ENCODE measurements at places on chromosomes 7 and 10.

DNA sequence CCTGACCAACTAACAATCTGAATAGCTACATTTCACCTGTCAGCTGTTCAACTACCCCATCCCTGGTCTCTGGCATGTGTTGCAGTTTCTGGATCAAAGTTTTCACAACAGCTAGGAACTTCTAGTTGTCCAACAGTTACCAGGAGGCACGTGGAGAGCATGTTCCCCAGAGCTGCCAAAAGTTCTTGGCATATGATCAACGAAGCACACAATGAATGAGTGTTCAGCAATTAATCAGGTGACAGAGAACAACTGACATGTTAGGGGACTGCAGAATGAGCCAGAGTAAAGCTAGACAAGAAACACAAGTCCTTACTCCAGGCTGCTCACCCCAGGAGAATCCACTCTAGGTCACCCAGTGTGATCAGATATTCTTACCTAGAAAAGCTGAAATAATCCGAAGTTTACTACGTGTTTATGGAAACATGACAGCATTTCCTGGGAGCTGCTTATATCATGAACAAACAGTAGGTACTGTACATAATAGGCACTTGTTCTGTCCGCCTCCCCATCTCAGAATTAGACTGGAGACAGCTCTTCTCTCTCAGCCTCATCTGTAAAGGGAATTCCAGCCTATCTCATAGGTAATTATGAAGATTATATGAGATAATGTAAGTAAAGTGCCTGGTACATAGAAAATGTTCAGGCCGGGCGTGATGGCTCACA, 50.6 kb downstream of the ZNF438 start:
- no peak for DNase-seq

DNA sequence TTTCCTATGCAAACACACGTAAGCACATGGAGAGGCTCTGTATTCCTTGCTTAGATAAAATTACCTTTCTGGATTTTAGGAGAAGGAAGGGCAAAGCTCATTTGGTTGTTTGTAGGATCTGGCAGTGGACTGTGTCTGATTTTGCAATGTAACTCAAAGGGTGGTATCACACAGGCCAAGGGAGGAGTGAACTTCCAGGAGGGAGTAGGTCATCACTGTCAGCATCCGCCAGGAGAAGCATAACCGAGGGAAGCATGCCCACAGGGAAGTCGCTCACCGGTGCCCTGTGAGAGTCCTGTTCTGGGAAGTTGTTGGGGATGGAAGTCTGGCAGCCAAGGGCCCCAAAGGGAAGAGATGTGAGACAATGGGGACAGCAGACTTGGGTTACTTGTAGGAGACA, 74.4 kb downstream of the CFAP58 start:
- DNase-seq: no peak

GRCh38 chr7:128773604-128774003, 2.0 kb downstream of the OPN1SW start:
- DNase-seq: no peak

DNA sequence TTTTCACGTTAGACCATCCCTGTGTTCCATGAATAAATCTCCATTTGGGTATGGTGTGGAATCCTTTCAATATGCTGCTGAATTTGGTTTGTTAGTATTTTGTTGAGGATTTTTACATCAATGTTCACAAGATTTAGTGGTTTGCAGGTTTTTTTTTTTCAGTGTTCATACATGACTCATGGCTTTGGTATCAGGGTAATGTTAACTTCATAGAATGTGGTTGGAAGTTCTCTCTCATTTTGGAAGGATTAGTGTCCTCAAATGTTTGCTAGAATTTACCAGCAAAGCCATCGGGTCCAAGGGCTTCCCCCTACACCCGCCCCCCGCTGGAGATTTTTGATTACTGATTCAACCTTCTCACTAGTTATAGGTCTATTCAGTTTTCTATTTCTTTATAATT, 398.0 kb downstream of the NXPH1 start:
- DNase-seq: no peak

- DNase-seq: no peak
These were observed 29.6 kb upstream of the ABCB4 start for GRCh38 chr7:87505122-87505521.

DNA sequence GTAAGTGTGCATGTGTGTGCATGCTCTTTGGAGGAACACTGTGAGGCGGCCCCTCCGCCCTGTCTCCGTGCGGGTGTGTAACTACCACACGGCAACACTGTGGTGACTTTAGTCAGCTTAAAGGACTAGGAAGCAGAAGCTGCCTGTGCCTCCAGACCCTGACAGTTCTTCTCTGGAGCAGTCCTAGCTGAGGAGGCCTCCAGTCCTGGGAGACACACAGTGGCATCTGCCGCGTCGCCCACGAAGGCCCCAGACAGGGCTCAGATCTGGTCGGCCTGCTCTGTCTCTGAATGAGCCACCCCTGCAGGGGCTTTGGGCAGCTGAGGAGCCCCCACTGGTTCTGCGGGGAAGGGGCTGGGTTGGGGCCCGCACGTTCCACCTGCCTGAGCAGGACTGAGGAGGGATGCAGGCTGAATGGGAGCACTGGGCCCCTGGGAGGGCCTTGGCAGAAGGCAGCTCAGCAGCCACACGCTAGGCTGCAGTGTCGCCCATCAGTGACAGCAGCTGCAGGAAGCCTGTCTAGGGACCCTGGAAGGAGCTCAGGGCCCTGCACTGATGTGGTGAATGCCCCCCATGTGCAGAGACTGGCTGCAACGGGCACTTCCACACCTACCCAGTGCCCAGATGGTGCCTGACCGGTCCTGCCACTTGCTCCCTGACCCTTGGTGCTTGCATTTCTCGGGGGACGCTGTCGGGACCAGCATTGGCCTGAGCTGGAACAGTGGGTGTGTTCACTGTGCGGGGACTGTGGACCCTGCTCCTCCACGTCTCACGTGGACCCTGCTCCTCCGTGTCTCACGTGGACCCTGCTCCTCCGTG, 27.3 kb upstream of the KNDC1 start:
- DNase-seq: no peak

GRCh38 chr10:44439958-44440244, 55.0 kb upstream of the CXCL12 start:
- DNase-seq: no peak

DNA sequence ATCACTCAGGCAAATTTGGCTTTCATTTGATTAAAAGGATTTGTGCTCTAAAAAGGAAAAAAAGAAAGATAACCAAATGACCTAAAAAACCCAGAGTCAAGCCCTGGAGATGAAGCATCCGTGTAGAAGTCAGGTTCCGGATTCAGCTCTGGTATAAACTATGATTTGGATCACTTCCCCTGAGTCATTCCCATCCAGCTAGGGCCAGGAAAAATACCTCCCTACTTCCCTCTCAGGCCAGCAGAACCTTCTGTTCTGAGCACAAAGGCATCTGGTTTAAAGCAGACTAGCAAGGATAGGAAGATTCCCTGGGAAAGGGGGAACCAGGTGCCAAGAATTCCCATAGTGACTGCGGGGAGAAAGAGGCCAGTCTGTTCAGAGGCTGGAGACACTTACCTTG, 25.7 kb upstream of the NDST2 start:
- DNase-seq: no peak

- DNase-seq: no peak
These were observed 286.6 kb downstream of the SEMA3D start for GRCh38 chr7:84900215-84900614.

DNA sequence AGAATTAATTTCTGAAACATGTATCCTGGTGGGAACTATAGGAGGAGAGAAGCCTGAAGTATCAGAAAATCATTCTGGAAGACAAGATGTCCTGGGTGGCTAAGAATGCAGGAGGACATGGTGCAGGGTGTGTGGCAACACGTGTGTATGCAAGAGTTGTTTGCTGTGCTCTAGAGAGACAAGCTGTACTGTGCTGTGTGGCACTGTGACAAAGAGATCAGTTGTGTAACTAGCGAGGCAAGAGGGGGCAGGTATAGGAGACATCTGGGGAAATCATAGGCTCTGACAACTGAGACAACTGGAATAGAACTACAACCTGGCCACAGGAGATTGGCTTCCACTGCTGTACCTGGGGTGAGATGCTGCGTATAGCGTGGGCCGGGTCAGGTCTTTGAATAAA, 9.3 kb downstream of the ITGA8 start:
- no peak for DNase-seq

DNA sequence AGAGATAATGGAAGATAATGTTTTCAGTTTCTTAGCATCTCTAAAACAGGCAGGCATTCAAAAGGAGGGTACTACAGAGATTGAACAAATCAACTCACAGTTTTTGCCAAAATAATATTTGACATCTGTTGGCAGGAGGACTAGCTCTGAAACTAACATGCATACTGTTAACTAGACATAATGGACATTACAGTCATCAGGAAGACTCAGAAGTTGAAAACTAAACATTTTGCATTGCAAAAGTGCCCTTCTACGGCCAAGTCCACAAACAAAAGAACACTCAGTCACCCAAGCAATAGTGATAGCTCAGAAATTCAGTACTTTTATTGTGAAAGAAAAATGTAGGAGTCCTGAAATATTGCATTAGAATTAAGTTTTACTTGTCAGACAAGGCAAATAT, 399.0 kb downstream of the HGF start:
- no peak for DNase-seq

- DNase-seq: no peak
These were observed 117.2 kb downstream of the UBE2H start for GRCh38 chr7:129835569-129835968.

DNA sequence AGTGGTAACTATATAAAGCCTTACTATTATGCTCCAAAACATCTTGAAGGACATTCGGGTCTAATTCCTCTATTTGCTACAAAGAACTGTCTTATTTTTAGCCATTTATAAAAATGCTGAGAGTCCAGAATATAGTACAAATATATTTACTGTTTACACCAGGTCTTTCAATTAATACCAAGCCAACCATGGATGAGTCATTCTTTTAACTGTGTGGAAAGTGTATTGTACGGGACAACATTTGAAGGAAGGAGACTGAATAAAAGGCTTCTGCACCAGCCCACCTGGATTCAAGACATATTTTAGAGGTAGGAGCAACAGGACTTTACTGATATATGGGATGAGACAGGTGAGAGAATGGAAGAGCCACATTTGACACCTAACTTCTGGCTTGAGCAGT, 35.4 kb downstream of the MASTL start:
- DNase-seq: no peak

DNA sequence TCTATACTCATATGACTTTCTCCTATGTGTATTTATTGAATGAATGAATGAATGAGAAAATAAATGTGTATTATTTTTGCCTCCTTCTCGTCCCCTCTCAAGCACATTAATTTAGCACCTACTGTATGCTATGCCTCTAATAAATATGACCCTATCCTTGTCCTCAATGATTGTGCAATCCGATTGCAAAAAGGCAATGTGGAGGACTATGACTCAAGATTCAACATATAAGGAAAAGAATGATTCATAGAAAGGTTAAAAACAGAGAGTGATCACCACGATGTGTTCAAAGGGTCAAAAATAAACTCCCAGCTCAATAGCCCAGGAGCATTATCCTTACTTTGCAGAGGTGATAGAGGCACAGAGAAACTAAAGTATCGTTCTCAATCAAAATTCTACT, 322.8 kb upstream of the SORCS1 start:
- DNase-seq: no peak

GRCh38 chr10:88553116-88553752, 29.9 kb downstream of the RNLS start:
- DNase-seq: no peak

DNA sequence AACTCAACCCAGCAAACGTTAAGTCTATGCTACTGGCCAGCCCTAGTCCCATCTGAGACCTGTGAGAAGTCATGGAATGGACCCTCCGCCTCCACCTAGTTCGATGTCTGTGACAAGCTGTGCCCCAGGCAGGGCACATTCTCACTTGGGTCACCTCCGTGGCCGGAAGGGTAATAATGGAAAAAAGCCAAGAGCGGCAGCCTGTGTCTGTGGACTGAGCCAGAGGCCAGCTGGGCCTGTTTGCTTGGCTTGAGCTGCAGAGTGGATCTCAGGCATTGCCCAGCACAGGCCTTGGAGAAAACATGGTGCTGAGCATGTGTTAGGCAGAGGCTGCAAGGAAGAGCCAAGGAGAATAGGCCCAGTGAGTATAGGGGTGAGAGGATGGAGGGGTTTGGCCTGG, 97.8 kb downstream of the GALNT17 start:
- no peak for DNase-seq

DNA sequence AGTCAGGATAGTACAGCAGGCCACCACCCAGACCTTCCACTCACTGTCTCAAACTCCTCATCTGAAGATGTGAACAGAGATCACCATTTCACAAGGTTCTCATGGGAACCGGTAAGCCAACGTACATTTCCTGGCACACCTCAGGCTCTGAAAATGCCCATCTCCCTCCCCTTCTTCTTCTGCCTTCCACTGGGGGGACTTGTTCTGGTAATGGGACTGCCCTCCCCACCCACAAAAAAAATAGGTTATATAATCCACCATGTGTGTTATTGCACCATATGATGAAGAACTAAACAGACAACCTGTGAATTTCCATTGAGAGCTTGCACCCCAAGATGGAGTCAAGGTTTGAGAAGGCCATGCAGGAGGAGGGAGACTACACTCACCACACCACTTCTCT, 42.1 kb upstream of the IKZF1 start:
- no peak for DNase-seq

- DNase-seq: no peak
These were observed 175.7 kb upstream of the MEOX2 start for GRCh38 chr7:15862016-15862780.

DNA sequence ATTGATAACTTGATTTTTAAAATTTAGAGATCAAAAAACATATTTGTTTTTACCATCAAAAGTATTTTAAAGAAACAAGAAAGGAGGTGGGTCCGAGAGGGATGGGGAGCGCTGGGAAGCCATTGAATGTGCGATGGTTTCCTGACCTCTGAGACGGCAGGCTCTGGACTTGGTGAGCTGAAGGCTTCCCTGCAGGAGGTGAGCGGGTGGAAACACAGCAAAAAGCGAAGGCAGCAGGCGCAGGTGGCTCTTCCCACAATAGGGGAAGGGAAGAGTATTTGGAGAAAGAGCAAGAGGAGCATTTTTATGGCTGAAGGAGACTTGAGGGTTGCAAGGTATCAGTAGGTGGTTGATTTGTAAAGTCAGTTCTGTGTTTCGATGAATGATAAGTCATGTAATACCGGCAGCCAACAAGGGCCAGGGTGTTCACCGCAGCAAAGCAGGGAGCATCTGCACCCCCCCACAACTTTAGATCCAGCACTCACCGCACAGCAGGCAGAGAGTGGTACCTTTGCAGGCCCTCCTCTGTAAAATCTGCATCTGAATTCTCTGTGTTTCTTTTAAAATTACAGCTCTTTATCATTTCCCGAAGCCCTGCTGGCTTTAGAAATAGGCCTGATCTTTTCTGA, 10.5 kb downstream of the C10orf53 start:
- no peak for DNase-seq

DNA sequence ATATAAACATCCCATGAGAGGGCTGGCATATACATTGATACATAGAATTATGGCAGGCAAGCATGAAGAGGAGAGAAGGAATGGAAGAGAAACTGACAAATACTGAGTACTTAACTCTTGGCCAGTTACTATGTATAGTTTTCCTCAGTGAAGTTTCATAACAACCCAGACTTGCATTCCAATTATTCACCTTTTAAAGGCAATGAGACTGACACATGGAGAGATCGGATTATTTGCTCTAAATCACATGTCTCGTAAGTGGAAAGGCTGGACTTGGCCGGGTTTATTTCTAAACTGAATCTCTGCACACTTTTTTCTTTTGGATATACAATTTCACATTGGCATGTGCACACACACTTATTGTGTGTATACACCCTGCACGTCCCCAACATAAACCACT, 548.3 kb downstream of the PHTF2 start:
- DNase-seq: no peak

GRCh38 chr10:107427016-107427415, 262.5 kb upstream of the SORCS1 start:
- no peak for DNase-seq

GRCh38 chr7:81687062-81687461, 82.8 kb downstream of the HGF start:
- DNase-seq: no peak

All from activated CD4-positive, CD25-positive, alpha-beta regulatory T cell (primary cell).